Head of caudate nucleus (tissue), 42 donors: ENCODE measurements at places on chromosomes 6 and 20.
A peak's percentile ranks its signal among the peaks of the same experiment; 100 is the strongest.

- DNase-seq = no peak
Observed at GRCh38 chr20:10556519-10557083, 117.2 kb downstream of the JAG1 start.

DNA sequence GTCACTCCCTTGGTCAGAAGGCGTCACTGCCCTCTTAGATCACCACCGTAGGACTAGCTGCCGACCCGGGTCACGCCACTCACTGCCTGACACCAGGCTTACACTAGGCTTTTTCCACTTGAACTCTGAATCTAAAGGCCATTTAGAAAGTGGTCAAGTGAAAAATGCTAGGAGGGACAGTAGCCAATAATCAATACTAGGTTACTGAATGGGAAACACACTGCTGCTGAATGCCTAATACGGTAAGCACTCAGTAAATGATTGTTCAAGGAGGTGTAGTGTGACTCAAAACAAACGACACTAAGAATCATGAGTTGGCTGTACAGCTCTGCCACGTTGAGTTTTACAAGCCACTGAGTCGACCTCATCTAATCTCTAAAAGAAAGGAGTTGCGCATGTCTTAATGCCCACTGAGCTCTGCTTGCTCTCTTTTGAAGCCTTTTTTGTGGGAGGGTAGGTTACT lies 760 bp upstream of the IBTK start:
- DNase-seq = no peak

DNA sequence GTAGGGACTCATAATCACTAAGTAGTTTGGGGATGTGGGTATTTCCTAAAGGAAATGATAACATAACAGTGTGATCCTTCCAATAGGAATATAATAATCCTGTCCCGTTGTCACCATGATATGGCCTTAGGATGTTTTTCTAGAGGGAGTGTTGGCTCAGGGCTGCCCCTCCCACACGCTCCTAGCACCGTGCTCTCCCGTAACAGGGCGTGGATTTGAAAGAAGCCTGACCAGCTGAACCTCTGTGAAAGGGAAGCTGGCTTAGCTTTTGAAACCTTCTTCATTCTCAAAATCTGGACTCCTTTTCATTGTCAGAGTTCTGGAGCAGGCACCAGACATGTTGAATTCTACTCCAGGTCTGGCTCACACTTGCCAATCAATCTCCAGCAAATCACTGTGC lies 103.4 kb upstream of the SASH1 start:
- DNase-seq = no peak

DNA sequence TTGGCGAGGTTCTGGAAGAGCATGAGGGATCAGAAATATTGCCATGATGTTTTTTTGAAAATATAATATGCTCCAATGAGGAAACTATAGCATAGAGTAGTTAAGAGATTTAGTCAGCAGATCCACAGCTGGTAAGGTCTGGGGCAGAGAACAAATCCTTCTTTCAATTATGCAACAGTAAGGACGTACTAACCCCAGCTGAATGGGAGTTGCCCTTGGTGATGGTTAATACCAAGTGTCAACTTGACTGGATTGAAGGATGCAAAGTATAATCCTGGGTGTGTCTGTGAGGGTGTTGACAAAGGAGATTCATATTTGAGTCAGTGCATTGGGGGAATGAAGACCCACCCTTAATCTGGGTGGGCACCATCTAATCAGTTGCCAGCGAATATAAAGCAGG lies 745.5 kb upstream of the NRSN1 start:
- no peak for DNase-seq

DNA sequence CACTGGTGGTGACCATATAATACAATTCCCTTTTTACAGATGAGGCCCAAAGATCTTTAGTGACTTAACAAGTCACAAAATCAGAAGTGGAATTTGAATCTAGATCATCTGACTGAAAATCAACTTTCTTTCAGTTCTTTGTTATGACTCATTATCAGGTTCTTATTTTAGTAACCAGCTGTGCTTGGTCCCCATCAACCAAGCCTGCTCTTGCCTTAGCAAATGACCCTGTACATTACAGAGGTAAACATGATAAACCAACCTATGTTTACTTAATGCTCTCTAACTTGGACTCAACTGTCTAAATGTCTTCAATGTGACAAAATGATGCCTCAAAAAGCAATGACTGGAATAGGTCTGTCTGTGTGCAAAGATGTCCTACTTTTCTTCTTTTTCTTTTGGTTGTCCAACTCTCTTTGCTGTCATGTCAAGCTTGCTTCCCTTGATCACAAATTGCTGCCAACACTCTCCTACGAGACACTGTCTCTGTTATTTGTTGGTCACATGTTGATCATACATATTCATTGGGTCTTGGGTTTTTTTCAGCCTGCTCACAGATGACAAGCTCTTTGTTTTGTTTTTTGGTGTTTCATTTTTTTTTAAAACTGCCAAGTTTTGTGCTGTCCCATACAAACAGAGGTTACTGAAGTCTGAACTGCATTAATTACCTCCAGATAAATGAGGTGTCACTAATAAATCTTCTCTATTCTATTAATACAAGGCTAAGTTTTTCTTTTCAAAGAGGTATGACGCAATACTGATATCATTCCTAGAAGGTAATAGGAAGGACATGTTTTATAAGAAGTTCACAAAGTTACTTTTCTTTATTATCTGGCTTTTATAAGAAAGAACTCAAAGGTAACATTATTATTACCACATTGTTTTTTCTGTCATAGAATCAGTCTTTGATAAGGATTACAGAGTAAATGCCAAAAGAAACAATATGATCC lies 62.2 kb upstream of the PLN start:
- DNase-seq = no peak

- no peak for DNase-seq
Observed at GRCh38 chr20:18750735-18751134, 62.8 kb upstream of the SCP2D1 start.

DNA sequence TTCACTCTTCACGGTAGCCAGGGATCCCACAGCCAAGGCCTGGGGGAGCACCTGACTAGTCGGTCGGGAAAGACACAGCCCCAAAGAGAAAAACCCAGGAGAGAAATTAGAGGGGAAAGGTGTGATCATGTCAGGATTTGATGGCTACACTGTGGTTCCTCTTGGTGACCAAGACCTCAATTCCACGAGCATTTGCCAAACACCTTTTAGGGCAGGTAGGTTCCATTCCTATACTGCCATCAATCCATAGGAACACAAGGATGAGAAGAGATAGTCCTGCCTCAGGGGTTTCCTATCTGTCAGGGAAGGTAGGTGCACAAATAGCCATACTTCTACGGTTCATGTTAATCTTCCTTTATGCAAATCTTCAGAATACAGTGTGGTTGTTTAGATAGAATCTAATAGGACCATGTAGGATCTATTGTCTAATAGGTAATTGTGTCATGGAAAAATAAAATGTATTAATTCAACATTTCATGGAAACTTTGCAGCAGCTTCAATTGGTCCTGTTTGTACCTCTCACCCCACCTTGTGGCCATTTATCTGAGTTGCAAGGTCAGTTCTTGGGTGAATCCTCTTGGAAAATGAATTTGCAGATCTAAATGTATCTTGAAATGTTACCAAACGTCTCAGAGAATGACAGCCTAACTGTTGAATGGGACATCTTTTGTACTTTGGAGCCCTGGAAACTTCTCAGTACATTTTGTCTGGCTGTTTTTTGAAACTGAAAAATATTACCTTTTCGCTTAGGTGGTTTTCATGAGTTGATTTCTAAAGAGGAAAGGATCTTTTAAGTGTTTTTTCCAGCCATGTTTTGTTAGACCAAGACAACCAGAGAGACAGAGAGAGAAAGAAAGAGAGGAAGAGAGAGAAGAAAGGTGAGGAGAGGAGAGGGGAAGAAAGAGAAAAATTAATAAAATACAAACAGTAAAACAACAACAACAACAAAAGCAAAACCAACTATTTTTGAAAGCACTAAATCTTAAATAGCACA lies 33.7 kb upstream of the IYD start:
- DNase-seq = no peak

- no peak for DNase-seq
Observed at GRCh38 chr6:35790683-35791082, 6.4 kb downstream of the CLPS start.

DNA sequence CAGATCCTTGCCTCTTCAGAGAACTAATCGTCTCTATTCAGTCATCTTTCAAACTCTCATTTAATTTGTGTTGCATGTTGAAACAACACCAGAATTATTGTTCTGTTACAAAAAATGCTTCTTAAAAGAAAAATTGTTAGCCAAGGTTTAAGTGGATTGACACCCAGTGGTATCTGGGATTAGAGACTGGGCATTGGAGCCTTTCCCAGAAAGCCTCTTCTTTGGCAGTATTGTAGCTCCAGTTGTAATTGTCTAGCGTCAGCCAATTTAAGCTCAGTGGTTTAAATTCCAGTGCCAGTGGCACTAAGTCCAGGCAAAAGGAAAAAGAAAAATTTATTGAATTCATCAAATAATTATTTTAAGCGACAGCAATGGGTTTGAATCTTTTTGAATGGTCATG lies 801 bp downstream of the CCDC28A start:
- no peak for DNase-seq

DNA sequence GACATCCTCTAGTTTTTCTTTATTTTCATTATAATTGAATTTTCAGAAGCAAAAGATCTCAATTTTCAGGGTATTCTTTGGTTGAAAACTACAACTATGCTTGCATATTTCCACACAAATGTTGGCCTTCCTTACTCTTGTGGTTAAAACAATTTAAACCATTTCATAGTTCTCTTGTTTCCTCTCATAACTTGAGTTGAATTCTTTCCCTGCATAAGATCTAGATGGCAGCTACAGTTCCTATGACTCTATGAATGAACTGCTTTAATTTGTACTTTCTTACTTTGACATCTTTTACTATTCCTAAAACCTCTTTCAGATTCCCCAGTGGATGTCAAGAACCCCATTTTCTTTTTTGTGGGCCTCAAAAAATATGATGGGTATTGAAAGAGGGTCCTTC lies 564.5 kb downstream of the NKAIN2 start:
- DNase-seq = no peak

- no peak for DNase-seq
Observed at GRCh38 chr6:149963212-149963461, 606 bp upstream of the ULBP1 start.

DNA sequence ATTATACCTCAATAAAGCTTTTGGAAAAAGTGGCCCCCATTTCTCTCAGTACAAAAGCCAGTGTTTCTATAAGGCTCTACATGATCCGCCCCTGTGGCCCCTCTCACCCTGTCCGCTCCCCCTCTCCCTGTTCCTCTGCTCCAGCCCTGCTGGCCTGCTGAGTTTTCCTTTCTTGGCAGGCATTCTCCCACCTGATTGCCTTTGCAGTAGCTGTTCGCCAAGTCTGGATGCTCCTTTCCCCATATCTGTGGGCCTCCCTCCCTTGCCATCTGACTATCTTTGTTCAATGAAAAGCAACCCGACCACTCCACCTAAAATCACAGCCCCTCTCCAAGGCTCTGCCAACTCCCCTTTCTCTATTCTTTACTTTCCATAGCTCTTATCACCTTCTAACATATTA lies 33.2 kb downstream of the CDH22 start:
- DNase-seq = no peak

DNA sequence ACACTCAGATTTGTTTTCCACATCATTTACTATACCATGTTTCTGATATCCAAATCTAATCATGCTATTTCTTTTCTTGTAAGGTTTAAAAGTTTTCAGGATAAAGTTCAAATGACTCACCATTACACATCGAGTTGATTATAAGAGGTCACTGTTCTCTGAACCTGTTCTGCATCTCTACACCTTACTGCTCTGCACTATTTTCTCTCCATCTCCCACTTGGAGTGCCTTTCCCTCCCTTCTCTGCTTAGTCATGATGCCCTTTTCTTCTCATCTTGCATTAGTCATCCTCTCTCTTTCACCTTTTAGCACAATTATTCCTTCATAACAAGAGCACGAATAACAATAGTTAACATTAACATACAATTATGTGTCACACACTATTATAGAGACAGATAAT lies 37.5 kb upstream of the FUT9 start:
- DNase-seq = no peak

DNA sequence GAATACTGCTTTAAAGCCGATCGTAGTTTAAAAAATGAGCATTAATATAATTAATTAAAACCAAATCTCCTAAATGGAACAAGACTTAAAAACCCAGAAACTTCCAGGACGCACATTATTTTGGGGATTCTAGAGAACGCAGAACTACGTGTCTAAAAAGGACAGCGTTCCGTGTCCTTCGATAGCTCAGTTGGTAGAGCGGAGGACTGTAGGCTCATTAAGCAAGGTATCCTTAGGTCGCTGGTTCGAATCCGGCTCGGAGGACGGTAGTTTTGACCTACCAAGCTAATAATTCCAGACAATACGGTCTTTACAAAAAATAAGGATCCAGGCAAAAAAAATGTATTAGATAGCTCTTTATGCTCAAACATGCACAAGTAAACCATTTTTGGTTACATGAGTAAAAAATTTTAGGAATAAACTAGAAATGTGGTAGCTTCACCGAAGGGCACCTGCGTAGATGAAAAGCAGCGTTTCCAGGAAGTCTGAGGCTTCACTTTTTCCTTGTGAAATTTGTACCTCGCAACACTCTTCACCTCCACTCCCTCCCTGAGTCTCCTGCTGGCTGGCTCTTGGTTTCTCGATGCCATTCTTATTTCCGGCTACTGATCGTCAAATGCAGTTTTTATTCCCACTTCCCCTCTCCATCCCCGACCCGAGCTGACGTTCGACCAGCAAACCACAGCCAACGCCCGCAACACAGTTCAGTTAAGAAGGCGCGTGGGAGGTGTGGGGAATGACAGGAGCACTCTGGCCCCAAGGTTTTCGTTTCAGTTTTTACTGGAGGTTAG lies 19.6 kb upstream of the ABT1 start:
- peak; percentile 80 for DNase-seq

- no peak for DNase-seq
Observed at GRCh38 chr6:140082867-140083297, 708.4 kb upstream of the CITED2 start.

GRCh38 chr20:3128275-3128984 lies 31.2 kb downstream of the FASTKD5 start:
- DNase-seq = no peak

DNA sequence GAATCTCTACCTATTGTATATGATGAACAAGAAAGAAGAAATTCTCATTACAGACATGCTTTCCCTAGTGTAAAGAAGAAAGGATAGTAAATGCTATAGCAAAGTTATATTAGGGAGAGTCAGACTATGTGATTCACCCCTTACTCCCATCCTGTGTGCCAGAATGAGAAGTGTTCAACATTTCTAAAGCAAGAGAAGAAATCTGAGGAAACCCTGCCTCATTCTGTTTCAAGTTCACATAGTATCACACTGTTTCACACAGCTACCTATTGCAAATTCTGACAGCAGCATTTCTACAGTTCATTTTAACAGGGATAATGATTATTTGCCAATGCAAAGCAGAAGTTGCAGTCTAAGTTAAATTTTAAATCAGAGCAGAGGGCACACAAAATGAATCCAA lies 267.2 kb upstream of the TCF21 start:
- DNase-seq = no peak

- DNase-seq = no peak
Observed at GRCh38 chr6:15303920-15304291, 58.0 kb downstream of the JARID2 start.

DNA sequence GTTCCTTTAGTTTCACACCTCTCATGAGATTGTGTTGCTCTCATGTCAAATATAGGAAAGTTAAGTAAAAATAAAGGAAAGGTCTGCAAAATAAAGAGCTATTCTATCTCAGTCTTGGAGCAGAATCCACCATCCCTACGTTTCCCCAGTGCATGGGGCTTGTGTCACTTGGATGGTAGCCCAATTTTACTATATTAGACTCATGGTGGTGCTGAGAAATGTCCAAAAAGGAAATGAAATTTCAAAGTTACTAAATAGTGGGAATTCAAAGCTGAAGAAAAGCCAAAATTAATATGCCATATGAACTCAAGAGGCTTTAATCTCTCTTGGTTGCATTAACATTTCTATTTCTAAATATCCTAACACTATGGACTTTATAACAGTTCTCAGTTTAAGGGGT lies 1283.3 kb upstream of the GJE1 start:
- no peak for DNase-seq

GRCh38 chr6:153130515-153131036 lies 506 bp downstream of the RGS17 start:
- no peak for DNase-seq
